ENCODE measurements at places on chromosomes 1 and 21. TPM values are rescaled to one million over a fixed set of nuclear protein-coding genes. Genes with fewer than 3 reads are reported as not detected.

E2F2 gene
- total RNA-seq: 1.0 TPM

SPOCD1 gene
- total RNA-seq: not detected

GRCh38 chr1:32181563-32181962, 2.1 kb downstream of the TXLNA start:
- no peaks in the 10 kb centered on the region for H3K27me3 ChIP-seq

- no peaks in the 10 kb centered on the region for H3K27me3 ChIP-seq
- DNase-seq: no peak
- no peak overlapping the region for H3K4me3 ChIP-seq
- H3K4me1 ChIP-seq: no peaks in the 10 kb centered on the region
- no peak overlapping the region for H3K27ac ChIP-seq
Measured at GRCh38 chr1:40133312-40133665, 27.9 kb upstream of the RLF start.

GRCh38 chr1:156126630-156127534, 12.4 kb downstream of the LMNA start:
- no peak for DNase-seq
- no peaks in the 10 kb centered on the region for H3K27me3 ChIP-seq
- peak overlapping the region; percentile 94 for H3K27ac ChIP-seq
- no peaks in the 10 kb centered on the region for H3K36me3 ChIP-seq
- H3K4me3 ChIP-seq: no peak overlapping the region

GRCh38 chr1:45762291-45762690, 11.8 kb upstream of the IPP start:
- H3K4me1 ChIP-seq: no peaks in the 10 kb centered on the region
- H3K4me3 ChIP-seq: no peak overlapping the region
- H3K27me3 ChIP-seq: no peaks in the 10 kb centered on the region
- DNase-seq: no peak

- DNase-seq: no peak
- peak overlapping the region; percentile 72 for H3K4me3 ChIP-seq
- no peaks in the 10 kb centered on the region for H3K27me3 ChIP-seq
- peaks cover 6% of the 10 kb centered on the region for H3K4me1 ChIP-seq
Measured at GRCh38 chr1:6234502-6235295, 1.1 kb downstream of the ICMT start.

- peaks cover 5% of the 10 kb centered on the region for H3K4me1 ChIP-seq
- H3K4me3 ChIP-seq: no peak overlapping the region
- no peak for DNase-seq
Measured at GRCh38 chr1:109134423-109134822, 20.5 kb downstream of the ELAPOR1 start.

- H3K27ac ChIP-seq: no peak overlapping the region
- no peak for DNase-seq
- H3K36me3 ChIP-seq: no peaks in the 10 kb centered on the region
- H3K4me3 ChIP-seq: no peak overlapping the region
- no peaks in the 10 kb centered on the region for H3K4me1 ChIP-seq
Measured at GRCh38 chr1:48761986-48762385, 14.7 kb downstream of the BEND5 start.

- no peaks in the 10 kb centered on the region for H3K27me3 ChIP-seq
- no peaks in the 10 kb centered on the region for H3K4me1 ChIP-seq
- H3K4me3 ChIP-seq: no peak overlapping the region
- no peaks in the 10 kb centered on the region for H3K36me3 ChIP-seq
- no peak for DNase-seq
- H3K27ac ChIP-seq: no peak overlapping the region
Measured at GRCh38 chr21:34126269-34126668, 52.9 kb downstream of the MRPS6 start.

DNA sequence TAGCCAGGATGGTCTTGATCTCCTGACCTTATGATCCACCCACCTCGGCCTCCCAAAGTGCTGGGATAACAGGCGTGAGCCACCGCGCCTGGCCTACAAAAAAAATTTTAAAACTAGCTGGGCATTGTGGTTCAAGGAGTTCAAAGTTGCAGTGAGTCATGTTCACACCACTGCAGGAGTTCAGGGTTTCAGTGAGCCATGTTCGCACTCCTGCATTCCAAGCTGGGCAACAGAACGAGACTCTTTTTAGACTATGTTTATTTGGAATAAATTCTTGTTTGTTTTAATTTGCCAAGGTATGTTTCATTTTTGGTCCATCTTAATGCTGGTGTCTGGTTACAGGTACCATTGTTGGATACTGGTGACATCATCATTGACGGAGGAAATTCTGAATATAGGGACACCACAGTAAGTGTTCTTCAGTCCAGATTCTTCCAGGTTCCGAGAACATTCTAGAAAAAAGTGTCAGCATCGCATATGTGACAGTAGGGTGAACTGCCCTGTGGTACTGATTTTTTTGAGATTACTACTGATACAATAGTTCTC, 3.9 kb downstream of the PGD start:
- peaks cover 3% of the 10 kb centered on the region for H3K4me1 ChIP-seq
- H3K4me3 ChIP-seq: no peak overlapping the region
- no peaks in the 10 kb centered on the region for H3K36me3 ChIP-seq
- H3K27me3 ChIP-seq: no peaks in the 10 kb centered on the region
- H3K27ac ChIP-seq: no peak overlapping the region

DNA sequence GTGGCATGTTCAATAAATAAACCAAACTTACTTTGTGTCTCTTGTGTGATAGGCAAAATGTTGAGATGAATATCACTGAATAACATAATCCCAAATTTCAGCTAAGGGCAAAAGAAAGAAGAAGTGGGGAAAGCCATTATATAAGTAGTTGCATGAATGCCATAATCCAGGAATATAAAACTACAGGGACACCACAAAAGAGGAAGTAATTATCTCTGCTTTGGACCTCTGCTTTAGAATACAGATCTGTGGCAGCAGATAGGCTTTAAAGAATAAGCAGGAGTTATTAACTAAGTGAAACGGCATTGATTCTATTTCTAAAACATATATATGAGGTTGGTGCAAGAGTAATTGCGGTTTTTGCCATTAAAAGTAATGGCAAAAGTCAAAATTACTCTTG, 288.5 kb upstream of the SNX7 start:
- no peak overlapping the region for H3K27ac ChIP-seq
- H3K36me3 ChIP-seq: no peaks in the 10 kb centered on the region
- DNase-seq: no peak
- H3K27me3 ChIP-seq: no peaks in the 10 kb centered on the region
